ENCODE measurements at places on chromosomes 1 and 21.

DNA sequence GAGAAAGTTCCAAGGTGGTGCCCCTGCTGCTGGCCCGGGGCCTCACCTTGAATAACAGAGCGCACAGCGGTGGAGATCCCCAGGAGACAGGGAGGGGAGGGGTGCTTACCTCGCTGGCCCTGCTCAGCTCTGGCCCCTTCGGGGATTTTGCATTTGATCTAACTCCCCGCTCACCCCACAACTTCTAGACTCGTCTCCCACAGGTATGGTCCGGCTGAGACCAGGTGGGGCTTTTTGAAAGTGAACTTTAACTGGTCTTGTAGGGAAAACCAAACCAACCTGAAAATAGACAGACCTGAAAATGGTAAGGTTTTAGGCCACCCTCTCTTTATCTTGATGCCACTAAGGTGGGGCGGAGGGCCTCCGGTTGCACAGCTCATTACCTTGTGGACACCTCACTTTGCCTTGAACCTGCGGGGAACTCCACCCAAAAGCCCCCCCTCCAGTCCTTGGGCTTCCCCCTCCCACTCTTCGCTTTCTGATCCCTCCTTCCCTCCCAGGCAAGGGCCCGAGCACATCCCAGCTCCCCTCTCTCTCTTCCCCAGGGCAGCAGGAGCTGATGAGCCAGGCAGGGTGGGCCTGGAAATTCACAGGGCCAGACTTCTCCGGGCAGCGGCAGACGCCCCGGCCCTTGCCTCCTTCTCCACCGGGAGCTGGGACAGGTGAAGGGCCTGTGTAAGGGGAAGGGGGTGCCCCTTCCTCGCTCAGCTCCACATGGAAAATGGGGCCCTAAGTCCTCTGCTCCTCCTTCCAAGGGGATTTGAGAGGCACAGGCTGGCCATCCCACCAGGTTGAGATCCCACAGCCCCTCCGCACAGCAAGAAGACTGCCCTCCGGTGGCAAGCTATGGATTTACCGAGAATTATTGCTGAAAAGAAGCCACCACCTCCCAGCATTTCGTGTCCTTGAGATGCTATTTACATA, 16.1 kb downstream of the TNFRSF8 start:
- peak; percentile 51 for DNase-seq

- peak; percentile 60 for DNase-seq
These were observed 54.5 kb upstream of the NADK start for GRCh38 chr1:1832820-1833219.

DNA sequence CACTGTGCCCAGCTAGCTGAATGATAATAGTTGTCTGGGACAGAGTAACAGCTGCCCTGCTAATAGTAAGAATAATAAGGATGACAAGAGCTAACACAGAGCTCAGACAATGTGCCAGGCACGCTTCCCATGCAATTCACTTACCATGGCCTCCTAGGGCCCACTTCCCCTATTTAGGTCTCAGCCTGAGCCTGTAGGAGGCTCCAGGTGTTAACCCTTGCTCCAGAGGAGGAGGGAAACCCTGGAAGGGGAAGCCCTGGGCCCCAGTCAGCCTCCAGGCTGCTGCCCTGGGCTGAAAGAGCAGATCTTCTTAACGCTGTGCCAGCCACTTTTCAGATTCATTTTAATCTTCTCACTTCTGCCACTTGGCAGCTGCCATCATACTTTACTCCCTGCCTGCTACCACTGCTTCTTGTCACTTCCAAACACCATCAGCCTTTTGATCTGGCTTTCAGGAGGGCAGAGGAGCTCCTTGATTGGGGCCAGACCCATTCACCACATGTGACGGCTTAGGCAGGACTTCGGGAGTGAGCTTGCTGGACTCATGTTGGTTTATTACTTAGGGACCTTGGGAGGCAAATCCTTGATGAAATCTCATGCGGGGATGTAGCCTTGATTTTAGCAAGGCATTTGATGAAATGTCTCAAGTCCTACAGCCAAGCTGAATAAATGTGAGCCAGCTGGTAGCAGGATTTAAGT, 66.7 kb upstream of the PARP1 start:
- no peak for DNase-seq

- DNase-seq: peak; percentile 38
These were observed 4.4 kb upstream of the PRRX1 start for GRCh38 chr1:170659399-170660035.

GRCh38 chr1:244998717-244999346, 134.5 kb upstream of the HNRNPU start:
- no peak for DNase-seq

- no peak for DNase-seq
These were observed 39.2 kb downstream of the CNN3 start for GRCh38 chr1:94887603-94888171.

DNA sequence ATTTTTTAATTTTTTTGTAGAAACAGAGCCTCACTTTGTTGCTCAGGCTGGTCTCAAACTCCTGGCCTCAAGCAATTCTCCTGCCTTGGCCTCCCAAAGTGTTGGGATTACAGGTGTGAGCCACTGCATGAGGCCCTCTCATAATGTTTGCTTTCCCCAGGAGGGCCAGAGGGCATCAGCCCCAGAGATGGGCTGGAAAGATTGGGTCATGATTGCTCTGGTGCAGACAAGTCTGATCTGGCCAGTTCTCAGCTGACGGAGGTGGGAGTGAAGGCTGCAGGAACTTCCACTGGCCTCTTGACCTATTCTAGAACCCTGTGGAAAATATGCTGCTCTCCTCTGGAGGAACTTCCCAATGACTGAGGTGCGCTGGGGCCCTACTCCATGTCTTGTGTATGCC, 43.4 kb upstream of the RD3 start:
- DNase-seq: no peak

DNA sequence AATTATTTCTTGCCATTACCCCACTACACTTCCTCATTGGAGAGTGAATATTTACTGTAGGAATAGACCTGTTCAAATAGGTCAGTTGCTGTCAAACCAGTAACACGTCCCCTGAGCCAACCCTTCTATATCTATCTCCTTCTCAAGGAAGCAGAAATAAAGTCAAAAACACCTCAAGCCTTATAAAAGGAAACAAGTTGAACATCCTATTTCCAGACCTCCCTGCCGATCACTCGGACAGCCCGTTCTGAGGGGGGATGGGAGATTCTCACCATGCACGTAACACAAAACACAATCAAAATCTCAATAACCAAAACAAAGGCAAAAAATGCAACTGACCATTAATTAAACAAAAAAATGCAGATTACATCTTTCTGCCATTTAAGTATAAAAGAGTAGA, 121.5 kb upstream of the KRTAP19-8 start:
- DNase-seq: no peak

- DNase-seq: peak; percentile 80
These were observed 9.9 kb downstream of the SNRPE start for GRCh38 chr1:203871114-203871880.

GRCh38 chr1:210200124-210200736, 32.4 kb upstream of the SERTAD4 start:
- DNase-seq: no peak

GRCh38 chr1:180157108-180157507, 2.4 kb downstream of the QSOX1 start:
- DNase-seq: peak; percentile 56

DNA sequence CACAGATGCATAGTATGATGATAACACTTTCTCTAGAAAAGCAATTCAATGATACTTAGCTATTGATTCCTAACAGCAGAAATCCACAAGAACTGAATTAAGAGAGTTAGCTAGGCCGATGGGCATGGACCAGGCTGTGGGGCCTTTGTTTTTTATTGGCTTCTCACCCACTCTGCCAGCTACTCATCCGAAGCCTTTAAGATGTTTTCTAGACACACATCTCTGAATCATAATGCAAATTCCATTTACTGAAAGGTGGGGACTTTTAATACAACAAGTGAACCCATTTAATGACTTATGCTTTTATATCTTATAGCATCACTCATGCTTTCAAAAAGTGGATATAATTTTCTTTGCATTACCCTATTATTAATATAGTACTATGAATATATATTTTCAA, 170.2 kb downstream of the RUNX1 start:
- no peak for DNase-seq

- DNase-seq: no peak
These were observed 536 bp downstream of the HMGCL start for GRCh38 chr1:23824711-23825075.

- peak; percentile 11 for DNase-seq
These were observed 584.9 kb upstream of the PBX1 start for GRCh38 chr1:163974120-163974519.

DNA sequence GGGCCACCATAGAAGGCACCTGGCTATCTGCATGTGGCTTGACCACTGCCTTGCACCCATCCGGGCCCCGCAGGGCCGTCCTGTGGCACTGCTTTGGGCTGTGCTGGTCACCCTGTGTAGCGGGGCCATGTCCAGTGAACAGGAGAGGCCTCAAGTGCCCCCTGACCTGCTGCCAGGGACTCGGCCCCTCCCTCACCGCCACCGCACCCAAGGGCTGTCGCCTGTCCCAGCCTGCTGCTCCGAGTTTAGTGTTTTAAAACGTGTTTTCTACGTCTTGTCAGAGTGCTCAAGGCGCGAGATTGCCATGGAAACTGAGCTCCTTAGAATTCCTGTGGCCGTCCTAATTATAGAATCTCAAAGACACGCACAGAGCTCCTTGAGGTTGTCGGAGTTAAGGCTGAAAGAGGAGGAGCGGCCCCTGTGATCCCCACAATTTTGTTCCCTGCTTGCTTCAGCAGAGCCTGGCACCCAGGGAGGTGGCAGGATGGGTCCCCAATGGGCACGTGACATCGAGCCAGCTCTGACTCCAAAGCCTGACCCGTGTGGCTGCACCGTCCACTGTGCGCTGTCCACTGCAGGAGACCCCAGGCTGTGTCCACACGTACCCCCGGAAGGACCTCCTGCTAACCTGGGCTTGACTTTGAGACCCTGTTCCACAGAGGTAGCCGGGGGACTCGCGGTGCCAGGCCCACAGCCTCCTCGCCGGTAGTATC, 66.2 kb downstream of the FAAP20 start:
- no peak for DNase-seq

GRCh38 chr1:224431726-224432125, 2.9 kb downstream of the WDR26 start:
- DNase-seq: no peak

GRCh38 chr21:15533618-15534017, 196.2 kb upstream of the USP25 start:
- DNase-seq: no peak

DNA sequence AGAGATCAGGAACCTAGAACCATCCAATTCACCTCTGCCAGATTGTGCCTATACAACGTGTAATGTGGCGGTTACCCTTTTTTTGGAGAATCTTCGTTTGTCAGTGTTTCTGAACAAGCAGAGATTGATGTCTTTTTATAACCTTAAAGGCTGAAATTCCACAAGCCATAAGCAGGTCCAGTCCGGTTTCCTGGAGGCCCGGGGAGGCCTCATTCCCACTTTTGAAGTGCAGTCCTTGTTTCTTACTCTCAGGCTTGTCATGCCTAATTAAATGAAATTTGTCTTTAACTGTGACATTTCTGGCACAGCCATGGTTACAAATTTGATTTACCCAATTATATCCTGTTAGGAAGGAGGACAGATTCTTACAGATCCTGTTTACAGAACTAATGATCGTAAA, 27.8 kb downstream of the ZNF362 start:
- DNase-seq: no peak

GRCh38 chr1:40986328-40986783, 6.9 kb downstream of the CTPS1 start:
- no peak for DNase-seq

DNA sequence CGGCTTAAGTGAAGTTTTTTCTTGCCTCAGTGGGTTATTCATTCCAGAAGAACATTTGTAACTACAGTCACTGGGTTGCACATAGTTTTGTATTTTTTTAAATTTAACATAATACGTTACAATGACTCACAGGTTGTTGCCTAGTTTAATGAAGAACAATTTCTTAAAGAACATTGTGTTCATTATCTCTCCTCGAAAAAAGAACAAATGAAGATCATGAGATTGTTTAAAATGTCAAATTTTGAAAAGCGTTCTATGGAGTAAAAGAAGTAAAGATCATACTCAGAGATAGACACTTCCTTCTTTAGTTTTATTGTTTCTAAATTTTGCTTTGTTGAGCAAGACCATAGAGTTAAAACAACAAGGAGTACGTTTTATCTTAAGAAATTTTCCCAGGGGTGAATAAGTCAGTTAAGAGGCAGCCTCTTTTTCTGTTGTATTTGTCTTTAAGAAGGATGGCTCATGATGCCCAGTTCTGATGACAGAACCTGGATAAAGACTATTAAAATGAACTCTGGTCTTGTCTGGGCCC, 10.5 kb upstream of the SLAMF1 start:
- no peak for DNase-seq

- DNase-seq: no peak
These were observed 13.1 kb upstream of the FCER1A start for GRCh38 chr1:159289060-159289459.

GRCh38 chr1:42279055-42279454, 56.0 kb downstream of the FOXJ3 start:
- DNase-seq: no peak

- no peak for DNase-seq
These were observed 278.9 kb downstream of the RYR2 start for GRCh38 chr1:237320890-237321289.

DNA sequence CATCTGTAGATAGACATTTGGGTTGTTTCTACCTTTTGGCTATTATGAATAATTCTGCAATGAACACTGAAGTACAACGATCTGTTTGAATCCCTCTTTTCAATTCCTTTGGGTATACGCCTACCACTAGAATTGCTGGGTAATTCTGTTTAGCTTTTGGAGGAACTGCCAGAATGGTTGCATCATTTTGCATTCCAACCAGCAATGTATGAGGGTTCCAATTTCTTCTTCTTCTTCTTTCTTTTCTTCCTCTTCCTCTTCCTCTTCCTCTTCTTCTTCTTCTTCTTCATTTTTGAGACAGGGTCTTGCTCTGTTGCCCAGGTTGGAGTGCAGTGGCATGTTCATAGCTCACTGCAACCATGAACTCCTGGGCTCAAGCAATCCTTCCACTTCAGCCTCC, 13.8 kb upstream of the THEM5 start:
- peak; percentile 56 for DNase-seq

GRCh38 chr21:26448751-26449150, 124.3 kb downstream of the CYYR1 start:
- DNase-seq: peak; percentile 67

- DNase-seq: no peak
These were observed 9.5 kb downstream of the ATP1B1 start for GRCh38 chr1:169115891-169116585.

- peak; percentile 61 for DNase-seq
These were observed 130.5 kb downstream of the TOMM20 start for GRCh38 chr1:234997896-234998741.

DNA sequence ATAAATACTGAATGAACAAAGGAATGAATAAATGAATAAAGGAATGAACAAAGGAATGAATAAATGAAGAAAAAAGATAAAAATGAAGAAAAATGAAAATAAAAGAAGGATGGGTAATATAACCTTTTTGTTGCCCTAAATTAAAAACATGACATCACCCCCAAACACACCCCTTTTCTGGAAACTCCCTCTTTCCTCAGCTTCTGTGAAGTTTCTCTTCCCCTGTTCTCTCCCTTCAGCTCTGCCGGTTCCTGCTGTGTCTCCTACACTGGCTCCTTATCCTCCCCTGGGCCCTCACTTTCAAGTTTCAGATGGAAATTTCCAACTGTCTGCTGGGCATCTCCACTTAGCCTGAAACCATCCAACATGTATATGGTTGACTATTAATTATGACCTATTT, 37.9 kb downstream of the RAB3B start:
- DNase-seq: no peak

- DNase-seq: peak; percentile 70
These were observed 63.8 kb downstream of the CD34 start for GRCh38 chr1:207847116-207847515.
